ENCODE measurements at places on chromosomes 11 and 22.

DNA sequence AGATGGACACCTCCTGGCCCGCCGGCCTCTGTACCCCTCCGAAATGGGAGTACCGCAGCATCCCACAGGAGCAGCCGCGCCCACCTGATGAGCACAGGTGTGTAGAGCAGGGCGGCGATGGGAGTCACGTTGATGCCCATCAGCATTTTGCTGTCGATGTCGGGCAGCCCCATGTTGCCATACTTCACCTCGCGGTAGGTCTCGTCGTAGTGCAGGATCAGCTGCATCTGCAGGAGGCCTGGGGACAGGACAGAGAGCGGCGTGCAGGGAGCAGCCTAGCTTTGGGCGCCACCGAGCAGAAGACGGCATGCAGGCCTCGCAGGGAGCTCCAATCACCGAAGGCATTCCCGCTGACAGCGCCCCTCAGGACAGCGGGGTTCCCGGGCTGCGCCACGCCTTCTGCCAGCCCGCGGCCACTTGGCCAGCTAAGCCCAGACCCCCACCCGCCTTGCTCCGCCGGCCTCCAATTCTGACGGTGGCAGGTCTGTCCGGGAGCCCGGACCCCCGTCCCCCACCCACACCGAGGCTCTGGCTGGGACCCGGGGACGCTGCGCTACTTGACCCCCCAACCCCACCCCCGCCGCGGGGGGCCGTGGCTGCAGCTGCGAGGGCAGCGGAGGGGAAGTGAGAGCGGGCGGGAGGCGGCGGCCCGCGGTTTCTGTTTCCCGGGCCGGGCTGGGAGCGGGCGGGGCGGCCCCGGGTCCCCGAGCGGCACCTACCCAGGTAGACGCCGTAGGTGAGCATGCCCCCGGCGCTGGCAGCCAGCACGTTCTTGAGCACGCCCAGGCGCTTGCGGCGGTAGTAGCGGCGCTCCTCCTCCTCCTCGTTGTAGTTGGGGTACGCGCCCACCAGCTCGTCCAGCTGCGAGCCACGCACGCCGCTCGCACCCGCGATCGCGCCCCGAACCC lies 705 bp downstream of the UNC93B1 start:
- no peak for DNase-seq

DNA sequence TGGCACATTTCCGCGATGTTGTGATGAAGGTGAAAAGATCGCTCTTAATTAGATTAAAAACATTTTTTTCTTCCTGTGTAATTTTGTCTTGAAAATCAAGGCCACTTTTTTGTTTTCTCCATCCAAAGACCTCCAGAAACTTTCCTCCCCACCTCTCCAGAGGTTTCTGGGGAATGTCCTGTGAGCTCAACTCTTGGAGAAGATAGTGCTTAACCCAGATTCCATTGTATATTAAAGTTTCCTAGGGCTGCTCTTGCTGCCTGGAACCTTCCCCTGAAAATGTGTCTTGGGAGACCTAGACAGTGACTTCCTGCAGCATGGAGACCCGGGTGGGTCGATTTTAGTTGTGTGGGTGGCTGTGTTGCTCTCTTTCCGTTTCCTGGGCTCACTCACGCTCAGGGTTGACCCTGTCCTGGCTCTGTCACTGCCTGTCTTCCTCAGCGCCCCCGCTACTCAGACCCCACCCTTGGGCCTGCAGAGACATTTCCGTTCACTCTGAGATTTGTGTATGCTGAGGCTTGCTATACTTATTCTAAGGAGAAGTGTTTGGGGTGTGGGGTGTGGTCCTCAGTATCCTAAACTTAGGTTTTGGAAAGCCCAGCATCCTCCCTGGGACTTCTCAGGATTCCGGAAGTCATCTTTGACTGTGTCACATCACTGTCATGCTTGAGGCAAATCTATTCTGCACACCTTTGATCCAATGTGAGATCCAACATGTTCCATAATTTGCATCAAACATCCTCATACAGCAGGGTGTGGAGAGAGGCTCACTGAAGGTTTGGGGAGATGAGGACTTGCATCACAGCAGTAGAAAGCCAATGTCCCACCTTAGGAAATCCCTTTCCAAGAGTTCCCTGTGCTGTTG lies 47.2 kb downstream of the KCNQ1OT1 start:
- DNase-seq: no peak

- no peak for DNase-seq
Measured at GRCh38 chr11:57444362-57445121, 15.8 kb upstream of the RTN4RL2 start.

- no peak for DNase-seq
Measured at GRCh38 chr11:127627629-127628457, 627.3 kb upstream of the KIRREL3 start.

DNA sequence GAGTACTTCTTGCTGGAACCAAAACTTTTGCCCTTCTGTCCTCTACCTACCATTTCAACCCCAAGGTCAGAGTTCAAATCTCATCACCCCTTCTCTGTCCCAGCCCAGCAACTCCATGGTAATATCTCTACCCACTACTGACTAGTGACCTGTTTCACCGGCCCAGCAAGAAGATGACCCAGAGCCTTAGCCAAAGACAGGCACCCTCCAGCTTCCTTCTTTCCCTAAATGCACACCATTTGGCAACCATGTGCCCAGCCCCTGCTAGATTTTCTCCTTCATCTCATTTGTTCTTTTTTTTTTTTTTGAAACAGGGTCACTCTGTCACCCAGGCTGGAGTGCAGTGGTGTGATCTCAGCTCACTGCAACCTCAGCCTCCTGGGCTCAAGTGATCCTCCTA lies 14.9 kb downstream of the ARAP1 start:
- DNase-seq: no peak

GRCh38 chr11:64359712-64360445 lies 917 bp downstream of the RPS6KA4 start:
- no peak for DNase-seq

GRCh38 chr11:128965485-128965884 lies 22.8 kb upstream of the TP53AIP1 start:
- no peak for DNase-seq

GRCh38 chr11:2041963-2042362 lies 44.3 kb upstream of the H19 start:
- no peak for DNase-seq

- no peak for DNase-seq
Measured at GRCh38 chr11:1745701-1746320, 4.6 kb downstream of the IFITM10 start.

DNA sequence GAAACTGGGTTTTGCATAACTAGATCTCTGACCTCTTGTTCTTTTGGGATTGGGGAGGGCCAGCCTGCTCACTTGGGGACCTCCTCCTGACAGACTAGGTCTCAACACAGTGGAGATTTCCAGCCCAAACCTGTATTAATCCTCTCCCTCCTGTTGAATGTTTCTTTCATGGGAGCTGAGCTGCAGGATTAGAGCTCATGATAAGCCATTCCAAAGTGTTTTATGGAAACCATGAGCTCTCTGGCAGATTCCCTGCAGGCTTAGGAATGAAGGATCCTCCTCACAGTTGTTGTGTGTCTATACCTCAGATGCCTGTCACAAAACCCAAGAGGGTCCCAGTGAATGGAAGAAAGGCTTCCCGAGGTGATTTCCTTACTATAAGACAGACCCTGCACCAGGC lies 248.4 kb upstream of the B3GAT1 start:
- DNase-seq: no peak

DNA sequence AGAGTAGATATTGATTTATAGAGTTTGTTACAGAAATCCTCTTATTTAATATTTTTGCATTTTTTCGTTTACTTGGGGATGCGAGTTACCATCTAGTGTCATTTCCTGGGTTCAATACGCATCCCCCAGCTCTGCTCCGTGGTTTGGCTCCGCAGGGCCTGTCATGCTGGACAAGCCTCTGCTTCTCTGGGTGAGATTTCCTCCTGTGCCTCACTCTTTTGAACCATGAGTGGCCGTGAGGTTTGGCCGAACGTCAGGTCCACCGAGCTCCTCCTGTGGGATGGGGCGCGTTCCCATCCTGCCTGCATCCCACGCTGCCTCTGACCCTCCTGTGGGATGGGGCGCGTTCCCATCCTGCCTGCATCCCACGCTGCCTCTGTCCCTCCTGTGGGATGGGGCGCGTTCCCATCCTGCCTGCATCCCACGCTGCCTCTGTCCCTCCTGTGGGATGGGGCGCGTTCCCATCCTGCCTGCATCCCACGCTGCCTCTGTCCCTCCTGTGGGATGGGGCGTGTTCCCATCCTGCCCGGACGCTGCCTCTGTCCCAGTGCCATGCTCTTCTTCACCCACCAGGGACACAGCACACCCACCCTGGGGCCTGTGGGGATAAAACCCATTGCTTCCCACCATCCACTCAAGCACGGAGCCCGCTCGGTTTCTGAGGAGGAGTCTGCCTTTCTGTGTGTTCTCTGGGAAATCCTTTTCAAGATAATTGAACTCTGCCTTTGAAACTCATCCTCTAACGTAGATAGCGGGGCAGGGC lies 506.8 kb downstream of the BRD1 start:
- DNase-seq: no peak

DNA sequence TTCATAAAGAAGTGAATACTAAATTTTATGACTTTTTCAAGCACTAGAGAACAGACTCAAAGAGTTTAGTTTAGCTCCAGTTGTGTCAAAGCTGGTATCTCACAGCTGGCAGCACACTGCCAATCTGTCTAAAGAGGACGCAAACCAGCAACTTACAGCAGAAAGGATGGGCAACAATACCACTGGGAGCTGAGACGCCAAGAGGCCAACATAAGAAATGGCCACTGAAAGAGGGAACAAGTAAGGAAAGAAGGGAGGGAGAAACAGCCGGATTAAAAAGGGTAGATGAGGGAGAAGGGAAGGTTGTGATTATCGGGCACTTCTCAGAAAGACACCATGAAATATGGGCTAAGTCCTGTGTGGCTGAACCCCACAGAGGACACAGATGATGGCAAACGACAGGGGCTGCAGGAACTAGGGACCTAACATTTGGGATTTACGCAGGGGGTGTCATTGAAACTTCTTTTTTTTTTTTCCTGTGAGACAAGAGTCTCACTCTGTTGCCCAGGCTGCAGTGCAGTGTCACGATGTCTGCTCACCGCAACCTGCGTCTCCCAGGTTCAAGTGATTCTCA lies 41.7 kb downstream of the SERPIND1 start:
- DNase-seq: no peak

DNA sequence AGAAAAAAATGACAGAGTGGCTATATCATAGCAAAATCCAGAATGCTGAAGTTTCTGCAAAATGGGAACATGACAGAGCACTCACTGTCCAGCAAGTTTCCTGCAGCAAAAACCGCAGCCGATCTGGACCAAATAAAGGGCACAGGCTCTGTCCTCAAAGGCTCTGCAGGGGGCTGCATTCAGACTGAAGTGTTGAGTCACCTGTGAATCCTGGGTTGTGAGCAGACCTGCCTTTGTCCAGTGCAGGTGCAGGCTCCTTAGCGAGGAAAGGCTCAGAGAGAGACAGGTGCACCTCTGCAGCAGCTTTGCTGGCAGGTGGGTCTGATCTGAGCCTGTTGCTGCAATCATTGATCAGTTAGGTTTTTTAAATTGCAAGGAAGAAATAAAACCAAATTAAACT lies 29.3 kb upstream of the NFAM1 start:
- no peak for DNase-seq

GRCh38 chr11:82671451-82671850 lies 62.2 kb downstream of the FAM181B start:
- DNase-seq: no peak

Data from fibroblast of pulmonary artery (primary cell).